ENCODE measurements at places on chromosomes 2 and 18. TPM values are rescaled to one million over a fixed set of nuclear protein-coding genes. Genes with fewer than 3 reads are reported as not detected.

Gene SERPINB10
- total RNA-seq: not detected

Gene CRYGD
- total RNA-seq: not detected

DNA sequence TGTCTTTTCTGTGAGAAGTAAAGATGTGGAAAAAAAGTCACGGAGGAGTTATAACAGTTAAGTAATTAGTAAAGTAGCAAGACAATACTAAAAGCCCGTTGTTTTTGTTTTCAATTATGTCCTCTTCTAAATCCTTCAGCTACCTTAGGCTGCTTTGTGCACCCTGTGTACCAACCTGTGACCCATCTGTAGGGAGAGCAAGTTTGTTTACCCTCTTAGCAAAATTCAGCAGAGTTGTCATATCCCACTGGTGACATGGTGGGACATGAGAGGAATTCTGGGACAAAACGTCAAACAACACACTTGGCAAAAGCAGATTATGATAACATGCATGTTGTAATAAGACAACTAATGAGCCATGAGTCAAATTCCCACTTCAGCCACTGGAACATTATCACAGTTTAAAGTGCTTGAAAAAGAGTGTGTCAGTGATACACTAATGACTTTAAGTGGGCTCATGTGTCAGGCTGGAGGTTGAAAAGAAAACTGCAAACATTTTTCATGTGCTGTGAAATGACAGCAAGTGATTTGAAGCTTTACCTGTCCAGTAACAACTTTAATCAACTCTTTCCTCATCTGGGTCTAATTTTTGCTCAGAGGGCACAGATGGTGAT, 392.8 kb upstream of the ACVR2A start:
- H3K36me3 ChIP-seq: no peaks in the 10 kb centered on the region
- no peak overlapping the region for H3K4me3 ChIP-seq
- H3K27ac ChIP-seq: no peak overlapping the region
- no peaks in the 10 kb centered on the region for H3K27me3 ChIP-seq
- DNase-seq: no peak

DNA sequence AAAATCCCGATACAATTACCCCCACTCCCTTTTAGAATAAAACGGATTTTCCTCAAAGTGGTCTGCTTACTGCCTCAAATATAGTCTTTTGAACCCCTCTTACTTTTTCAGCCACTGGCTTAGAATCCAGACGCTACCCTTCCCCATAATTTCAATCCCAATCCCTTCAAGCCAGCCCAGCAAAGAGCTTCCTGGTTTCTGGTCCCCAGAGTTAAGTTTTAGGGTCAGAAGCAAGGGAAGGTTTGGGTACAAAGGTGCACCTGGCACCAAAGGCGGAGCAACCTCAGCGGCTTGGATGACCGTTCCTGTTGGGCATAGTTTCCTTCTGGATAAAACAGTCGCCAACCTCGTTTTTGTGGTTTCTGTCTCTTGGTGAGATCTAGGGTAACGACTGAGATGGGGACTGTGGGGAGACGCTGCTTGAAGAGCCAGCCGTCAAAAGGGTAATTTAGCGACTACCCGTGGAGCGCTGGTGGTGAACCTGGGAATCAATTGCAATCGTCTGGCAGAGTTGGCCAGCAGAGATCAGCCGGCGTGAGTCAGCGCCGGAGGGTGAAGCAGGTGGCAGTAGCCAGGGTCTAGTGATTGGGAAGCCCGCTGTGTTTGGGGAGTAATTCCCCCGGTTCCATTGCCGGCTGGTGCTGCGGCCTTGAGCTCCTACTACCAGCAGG, 1.6 kb downstream of the FEV start:
- H3K36me3 ChIP-seq: peaks cover 9% of the 10 kb centered on the region
- H3K4me3 ChIP-seq: peak overlapping the region; percentile 17
- peaks cover 91% of the 10 kb centered on the region for H3K27me3 ChIP-seq
- no peak overlapping the region for H3K27ac ChIP-seq
- peak; percentile 40 for DNase-seq

GRCh38 chr18:59500765-59501164, 141.7 kb upstream of the LMAN1 start:
- DNase-seq: no peak
- H3K27me3 ChIP-seq: peaks cover 100% of the 10 kb centered on the region
- no peaks in the 10 kb centered on the region for H3K4me1 ChIP-seq
- H3K36me3 ChIP-seq: no peaks in the 10 kb centered on the region
- no peak overlapping the region for H3K4me3 ChIP-seq

DNA sequence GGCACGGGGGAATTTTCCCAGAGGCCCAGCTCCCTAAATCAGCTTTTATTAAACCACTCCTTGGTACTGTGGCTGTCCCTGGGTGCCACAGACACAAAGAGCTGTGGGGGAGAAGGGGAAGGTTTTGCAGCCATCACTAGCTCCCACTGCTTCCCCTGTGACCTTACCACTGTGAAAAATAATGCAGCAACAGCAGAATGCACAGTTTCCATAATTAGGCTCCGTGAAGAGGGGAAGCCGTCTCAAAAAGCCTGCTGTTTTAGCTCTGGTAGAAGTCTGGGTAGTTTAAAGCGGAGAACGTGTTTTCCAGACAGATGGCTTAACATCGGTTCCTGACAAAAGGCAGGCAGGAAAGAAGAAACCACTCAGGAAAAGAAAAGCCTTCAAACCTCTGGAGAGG, 27.5 kb upstream of the CAB39 start:
- no peak for DNase-seq
- H3K4me1 ChIP-seq: peaks cover 45% of the 10 kb centered on the region
- H3K27ac ChIP-seq: peak overlapping the region; percentile 43

GRCh38 chr2:29273685-29274611, 158.7 kb downstream of the CLIP4 start:
- no peak overlapping the region for H3K4me3 ChIP-seq
- no peaks in the 10 kb centered on the region for H3K36me3 ChIP-seq
- peaks cover 100% of the 10 kb centered on the region for H3K27me3 ChIP-seq
- DNase-seq: no peak

DNA sequence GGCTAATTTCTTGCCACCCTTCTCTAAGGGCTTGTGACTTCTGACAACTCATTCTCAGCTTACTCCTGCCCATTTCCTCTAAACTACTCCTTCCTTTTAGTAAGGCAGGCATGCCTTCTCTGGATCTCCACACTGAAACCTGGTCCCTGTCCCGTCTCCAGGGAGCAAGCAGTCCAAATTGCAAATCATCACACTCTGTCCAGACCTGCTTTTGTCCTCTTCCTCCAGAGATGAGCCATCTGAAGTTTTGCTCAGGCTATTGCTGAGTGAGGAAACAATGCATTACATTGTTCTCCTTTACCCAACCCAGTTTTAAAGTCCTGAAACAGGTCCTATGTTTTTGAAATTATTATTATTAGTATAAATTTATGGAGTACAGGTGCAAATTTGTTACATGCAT, 57.3 kb downstream of the ARHGAP25 start:
- H3K36me3 ChIP-seq: no peaks in the 10 kb centered on the region
- no peaks in the 10 kb centered on the region for H3K4me1 ChIP-seq
- H3K4me3 ChIP-seq: no peak overlapping the region
- H3K27me3 ChIP-seq: peaks cover 49% of the 10 kb centered on the region
- no peak overlapping the region for H3K27ac ChIP-seq
- no peak for DNase-seq

DNA sequence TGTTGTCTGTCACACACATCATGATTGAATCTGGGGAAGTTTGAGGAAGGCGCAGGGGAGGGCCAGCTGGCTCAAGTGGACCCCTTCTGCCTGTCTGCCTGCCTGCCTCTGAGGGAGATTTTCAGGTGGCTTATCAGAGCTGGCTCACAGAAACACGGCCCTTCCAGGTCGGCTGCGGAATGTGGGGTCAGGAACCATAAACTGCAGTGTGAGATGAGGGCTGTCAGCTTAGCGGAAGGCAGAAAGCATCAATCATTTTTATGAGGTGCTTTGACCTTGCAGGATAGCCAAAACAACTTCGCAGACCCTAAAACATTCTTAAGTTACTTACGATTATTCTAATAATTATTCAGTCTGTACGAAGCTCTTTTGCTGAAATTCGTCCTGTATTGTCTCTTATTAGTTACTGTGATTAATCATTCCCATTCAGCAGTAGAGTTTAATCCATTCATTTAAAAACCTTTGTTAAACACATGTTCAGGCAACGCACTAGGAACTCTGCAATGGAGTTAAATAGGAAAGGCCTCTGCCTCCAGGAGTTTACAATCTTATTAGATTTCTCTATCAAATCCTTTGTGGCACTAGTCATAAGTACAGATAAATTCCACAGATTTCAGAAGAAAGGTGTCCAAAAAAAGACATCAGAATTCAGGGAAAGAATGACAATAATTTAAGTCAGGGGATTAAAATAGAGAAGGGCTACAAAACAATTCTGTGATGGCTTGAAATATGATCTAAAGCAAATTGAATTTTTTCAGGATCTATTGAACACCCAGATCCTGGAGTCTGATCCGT, 371.6 kb downstream of the HRH4 start:
- H3K4me1 ChIP-seq: no peaks in the 10 kb centered on the region
- no peaks in the 10 kb centered on the region for H3K36me3 ChIP-seq
- no peak for DNase-seq
- no peak overlapping the region for H3K4me3 ChIP-seq

GRCh38 chr18:22363867-22364463, 53.8 kb downstream of the CTAGE1 start:
- H3K27me3 ChIP-seq: no peaks in the 10 kb centered on the region
- no peaks in the 10 kb centered on the region for H3K4me1 ChIP-seq
- no peak overlapping the region for H3K4me3 ChIP-seq
- no peak overlapping the region for H3K27ac ChIP-seq
- no peak for DNase-seq
- H3K36me3 ChIP-seq: no peaks in the 10 kb centered on the region

DNA sequence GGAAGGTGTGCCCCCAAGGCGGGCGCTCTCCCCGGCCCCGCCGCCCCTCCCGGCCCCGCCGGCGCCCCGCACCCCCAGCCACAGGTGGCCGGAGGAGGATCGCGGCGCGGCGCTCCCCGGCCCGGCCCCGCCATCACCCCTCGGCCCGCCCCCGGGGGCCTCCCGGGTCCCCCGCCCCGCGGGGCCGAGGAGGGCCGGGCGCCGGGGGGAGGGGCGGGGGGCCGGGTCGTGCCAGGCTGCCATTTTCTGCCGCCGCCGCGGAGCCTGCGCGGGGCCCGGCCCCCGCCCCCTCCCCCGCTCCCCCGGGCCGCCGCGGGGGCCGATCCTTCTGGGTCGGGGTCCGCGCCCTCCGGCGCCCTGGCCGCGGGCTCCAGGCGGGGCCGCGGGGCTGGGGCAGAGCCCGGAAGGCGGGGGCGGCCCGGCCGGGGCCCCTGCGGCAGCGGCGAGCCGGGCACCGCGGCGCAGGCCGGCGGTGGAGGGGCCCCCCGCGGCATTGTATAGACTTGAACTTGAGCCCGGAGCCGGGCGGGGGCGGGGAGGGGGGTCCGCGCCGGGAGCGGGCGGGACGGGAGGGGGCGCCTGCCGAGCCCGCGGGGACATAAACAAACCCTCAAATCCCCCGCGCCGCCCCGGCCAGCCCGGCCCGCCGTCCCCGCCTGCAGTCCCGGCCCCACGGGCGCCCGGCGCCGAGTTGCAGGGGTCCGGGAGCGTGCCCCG, 556 bp downstream of the DNMT3A start:
- peak overlapping the region; percentile 86 for H3K4me3 ChIP-seq
- no peaks in the 10 kb centered on the region for H3K27me3 ChIP-seq
- no peaks in the 10 kb centered on the region for H3K4me1 ChIP-seq
- peaks cover 20% of the 10 kb centered on the region for H3K36me3 ChIP-seq
- DNase-seq: no peak
- no peak overlapping the region for H3K27ac ChIP-seq

GRCh38 chr2:236553522-236553921, 16.1 kb upstream of the ACKR3 start:
- no peaks in the 10 kb centered on the region for H3K27me3 ChIP-seq
- peaks cover 21% of the 10 kb centered on the region for H3K4me1 ChIP-seq
- H3K27ac ChIP-seq: no peak overlapping the region
- no peak for DNase-seq
- H3K36me3 ChIP-seq: peaks cover 16% of the 10 kb centered on the region

DNA sequence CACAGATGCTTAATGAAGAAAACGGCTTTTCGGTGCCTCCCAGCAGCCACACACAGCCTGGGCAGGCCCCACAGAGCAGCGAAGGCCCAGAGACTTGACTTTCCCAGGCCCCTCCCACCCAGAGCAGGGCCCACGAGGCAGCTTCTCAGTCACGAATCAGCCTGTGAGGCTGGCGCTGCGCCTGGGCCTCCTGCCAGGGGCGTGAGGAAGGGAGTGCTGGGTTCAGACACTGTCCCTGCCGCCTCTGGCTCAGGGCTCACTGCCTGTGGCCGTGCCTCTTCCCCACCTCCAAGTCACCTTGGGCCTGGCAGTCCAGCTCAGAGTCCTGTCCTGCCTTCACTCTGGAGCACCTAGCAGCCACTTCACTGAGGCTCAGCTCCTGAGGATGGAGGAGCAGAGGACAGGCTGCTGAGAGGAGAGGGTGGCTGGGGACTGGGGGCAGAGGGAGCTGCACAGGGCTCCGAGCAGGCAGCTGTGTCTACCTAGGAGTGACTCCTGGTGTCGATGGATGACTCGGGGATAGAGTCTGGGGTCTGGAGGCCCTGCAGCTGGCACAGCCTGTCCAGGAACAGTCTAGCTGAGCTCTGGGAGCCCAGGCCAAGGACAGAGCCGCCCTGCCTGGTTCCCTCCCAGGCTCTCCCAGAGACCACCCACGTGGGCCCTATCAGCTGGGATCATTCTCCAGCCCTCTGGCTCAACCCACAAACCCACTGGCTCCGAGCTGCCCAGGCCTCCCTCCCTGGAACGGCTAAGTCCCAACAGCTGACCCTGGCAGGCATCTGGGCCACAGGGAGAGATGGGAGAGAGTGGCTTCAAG, 36.4 kb upstream of the FOSL2 start:
- peak; percentile 54 for DNase-seq
- H3K4me1 ChIP-seq: peaks cover 28% of the 10 kb centered on the region
- H3K36me3 ChIP-seq: peaks cover 11% of the 10 kb centered on the region

GRCh38 chr18:54436501-54436900, 78.8 kb downstream of the C18orf54 start:
- H3K27me3 ChIP-seq: peaks cover 47% of the 10 kb centered on the region
- no peaks in the 10 kb centered on the region for H3K4me1 ChIP-seq
- no peak overlapping the region for H3K4me3 ChIP-seq
- no peaks in the 10 kb centered on the region for H3K36me3 ChIP-seq
- DNase-seq: no peak

DNA sequence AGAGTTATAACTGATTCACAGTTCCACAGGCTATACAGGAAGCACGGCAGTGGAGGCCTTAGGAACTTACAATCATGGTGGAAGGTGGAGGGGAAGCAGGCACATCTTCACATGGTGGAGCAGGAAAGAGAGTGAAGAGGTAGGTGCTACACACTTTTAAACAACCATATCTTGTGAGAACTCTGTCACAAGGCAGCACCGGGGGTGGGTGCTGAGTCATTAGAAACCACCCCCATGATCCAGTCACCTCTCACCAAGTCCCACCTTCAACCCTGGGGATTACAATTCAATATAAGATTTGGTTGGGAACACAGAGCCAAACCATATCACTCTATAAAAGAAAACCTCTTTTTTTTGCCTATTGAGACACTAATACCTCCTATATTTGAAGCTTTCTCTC, 1108.5 kb upstream of the CDH2 start:
- H3K27me3 ChIP-seq: no peaks in the 10 kb centered on the region
- no peaks in the 10 kb centered on the region for H3K4me1 ChIP-seq
- no peak for DNase-seq
- H3K27ac ChIP-seq: no peak overlapping the region

Data from Calu3 (cell line).